Gastrocnemius medialis (tissue), 4 donors: ENCODE measurements at places on chromosomes 7 and 10. TPM values are rescaled to one million over a fixed set of nuclear protein-coding genes. Genes with fewer than 3 reads are reported as not detected.

GRCh38 chr7:31883761-31884164, 186.4 kb downstream of the PDE1C start:
- no peak for DNase-seq

GRCh38 chr7:83769407-83769806, 120.5 kb upstream of the SEMA3E start:
- DNase-seq: no peak

GRCh38 chr10:97020452-97021400, 165.0 kb downstream of the SLIT1 start:
- peak; percentile 83 for DNase-seq

DNA sequence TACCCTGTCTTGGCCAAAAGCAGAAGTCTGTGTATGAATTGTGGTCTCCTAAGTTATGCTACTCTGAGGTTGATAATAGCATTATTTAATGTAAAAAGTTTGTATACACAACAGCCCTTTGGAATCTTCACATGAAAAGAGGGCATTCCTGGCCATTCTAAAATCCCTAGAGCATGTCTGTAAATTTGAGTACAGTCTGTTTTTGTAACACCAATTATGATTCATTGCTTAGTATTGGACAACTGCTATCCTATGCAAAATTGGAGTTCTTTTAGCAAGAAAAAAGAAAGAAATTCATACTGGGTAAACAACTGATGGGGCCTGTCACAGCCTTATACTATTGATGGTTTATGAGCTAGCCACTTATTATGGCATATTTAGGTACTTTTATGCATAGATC, 10.2 kb downstream of the CUTC start:
- DNase-seq: no peak

- no peak for DNase-seq
Measured at GRCh38 chr10:4144817-4145216, 359.8 kb upstream of the KLF6 start.

The CAV2 gene
- 26.2 TPM for total RNA-seq

The HHEX gene
- 1.8 TPM for total RNA-seq
